CMK (cell line): ENCODE measurements at places on chromosomes 6 and 20.

DNA sequence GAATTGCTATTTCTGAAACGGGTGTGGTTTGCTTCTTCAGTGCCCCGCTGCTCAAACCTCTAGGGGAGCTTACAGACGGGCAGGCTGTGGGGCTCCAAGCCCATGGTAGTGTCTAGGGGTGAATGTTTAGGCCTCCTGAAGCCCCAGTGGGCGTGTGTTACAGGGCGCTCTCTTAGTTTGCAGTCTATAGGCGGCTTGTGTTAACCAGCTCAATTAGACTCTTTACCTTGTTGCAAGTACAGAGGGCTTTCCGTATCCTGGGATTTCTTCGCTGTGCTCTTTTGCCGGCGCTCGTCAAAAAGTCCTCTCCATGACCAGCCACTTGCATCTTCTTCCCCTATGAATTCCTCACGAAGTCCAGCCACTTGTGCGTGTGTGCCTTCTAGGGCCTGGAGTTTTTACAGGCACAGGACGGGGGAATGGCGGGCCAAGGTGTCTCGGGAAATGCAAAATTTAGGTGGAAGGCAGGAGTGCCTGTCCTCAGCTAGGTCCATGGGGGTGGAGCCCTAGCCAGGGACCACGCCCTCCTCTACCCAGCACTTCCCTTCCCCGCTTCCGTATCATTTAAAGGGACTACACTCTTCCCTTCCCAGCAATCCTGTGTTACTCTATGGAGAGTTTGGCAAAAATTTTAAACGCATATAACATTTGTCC, 94.5 kb downstream of the HTR1B start:
- no peak for DNase-seq

DNA sequence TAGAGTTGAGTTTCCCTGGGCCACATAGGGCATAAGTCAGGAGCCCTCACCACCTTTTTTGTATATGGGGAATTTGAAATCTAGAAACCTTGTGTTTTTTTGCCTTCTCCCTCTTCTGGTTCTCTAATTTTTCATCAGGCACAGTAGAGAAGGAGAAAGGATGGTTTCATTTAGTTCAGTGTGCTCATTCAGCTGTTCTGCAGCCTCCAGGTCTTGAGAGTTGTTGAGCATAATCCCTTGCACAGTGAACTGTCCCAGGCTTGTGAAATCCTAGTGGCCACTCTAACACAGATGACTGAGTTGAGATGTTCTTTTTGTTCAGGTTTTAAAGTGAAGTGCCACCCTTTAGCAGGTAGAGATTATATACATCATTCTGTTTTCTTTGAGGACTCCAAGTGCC, 183.5 kb downstream of the CDKAL1 start:
- no peak for DNase-seq

DNA sequence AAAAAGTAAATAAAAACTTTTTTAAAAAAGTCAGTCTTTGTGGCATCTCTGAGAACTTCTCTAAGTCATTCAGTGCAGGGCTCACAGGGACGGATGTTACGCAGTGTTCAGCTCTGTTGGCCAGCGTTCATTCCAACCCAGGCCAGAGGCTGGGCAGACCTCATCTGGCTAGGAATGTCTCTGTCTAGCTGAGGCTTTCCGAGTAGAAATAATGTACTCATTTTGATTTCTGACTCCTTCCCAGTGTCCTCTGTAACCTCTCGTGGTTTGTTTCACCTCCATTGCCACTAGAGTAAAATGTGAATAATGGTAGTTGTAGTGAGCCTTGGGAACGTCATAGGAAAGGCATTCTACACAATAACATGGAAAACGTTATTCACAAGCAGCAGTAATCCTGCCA, 135.1 kb downstream of the TMEM242 start:
- DNase-seq, result no peak

DNA sequence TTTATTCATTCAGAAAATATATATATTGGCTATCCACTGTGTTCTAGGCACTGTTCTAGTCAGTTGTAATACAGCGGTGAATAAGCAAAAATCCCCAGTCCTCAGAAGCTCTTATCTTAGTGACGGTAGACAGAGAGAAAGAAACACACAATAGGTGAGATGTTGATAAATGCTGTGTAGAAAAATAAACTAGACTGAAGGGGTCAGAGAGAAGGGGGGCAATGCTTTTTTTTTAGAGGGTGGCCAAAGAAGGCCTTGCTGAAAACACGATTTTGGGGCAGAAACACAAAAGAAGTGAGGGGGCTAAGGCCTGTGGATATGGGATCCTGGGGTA, 68.0 kb upstream of the MBOAT1 start:
- no peak for DNase-seq

GRCh38 chr6:131658287-131658686, 21.2 kb downstream of the ENPP3 start:
- DNase-seq, result no peak
